Kidney capillary endothelial cell (primary cell): ENCODE measurements at places on chromosomes 2 and 18.

DNA sequence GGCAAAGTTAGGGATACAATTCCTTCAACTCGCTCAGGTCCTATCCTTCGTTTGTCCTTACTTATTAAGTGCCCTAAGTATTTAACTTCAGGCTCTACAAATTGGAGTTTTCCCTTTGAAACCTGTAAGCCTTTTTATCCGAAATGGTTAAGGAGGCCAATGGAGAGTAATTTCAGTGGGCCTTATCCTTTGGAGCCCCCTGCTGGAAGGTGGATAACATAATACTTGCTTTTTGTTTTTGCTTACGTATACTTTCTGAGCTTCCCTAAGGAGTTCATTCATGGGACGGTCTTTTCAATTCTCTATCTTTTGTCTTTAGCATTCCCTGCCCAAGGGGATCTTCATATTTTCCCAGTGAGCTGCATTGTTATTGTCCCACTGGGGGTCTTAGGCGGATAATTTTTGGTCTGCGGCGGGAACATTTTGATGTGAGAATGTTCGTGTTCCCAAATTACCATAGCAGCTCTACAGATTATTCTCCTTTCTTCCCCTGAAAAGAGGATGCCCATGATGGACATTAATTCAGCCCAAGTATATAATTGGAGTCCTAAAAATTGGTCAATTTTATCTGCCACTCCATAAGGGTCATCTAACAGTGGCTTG, 34.4 kb upstream of the TRAPPC8 start:
- peak; percentile 44 for DNase-seq

- no peak for DNase-seq
Observed at GRCh38 chr2:151299920-151300539, 10.6 kb upstream of the NMI start.

- DNase-seq: no peak
Observed at GRCh38 chr2:216369821-216370220, 2.5 kb downstream of the MARCHF4 start.

GRCh38 chr2:232492236-232492848, 4.7 kb upstream of the ECEL1 start:
- no peak for DNase-seq

GRCh38 chr2:67489396-67489795, 92.3 kb downstream of the ETAA1 start:
- DNase-seq: no peak

DNA sequence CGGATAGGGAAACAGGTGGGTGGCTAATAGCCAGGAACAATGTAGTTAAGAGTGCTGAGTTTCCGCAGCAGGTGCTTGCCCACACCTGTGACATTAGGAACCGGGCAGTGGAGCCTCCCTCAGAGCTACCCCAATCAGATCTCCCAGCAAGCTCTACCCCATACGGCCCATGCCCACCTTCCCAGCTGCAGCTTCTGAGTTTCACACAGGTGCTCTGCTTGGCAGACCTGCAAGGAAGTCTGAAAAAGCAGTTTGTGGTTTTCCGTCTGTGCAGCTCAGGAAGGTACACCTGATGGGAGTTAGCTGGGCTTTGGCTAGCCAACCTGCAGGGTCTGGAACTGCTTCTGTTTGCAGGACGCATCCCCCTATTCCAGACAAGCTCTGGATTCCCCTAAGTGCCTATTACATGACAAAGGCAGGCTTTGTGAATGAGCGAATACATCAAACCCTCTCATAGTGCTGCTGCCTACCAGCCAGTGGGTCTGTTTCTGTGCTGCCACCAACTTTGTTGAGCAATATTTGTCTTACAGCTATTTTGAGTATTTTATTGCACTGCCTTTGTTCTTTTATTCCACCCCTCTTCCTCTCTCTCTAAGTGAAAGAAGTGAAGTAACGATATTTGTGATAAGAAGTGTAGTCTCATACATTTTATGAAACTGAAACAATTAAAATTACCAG, 24.7 kb upstream of the CEP68 start:
- no peak for DNase-seq

GRCh38 chr18:25141399-25141798, 210.6 kb downstream of the ZNF521 start:
- DNase-seq: no peak

- no peak for DNase-seq
Observed at GRCh38 chr2:113361051-113361450, 76.4 kb upstream of the ZNG1B start.

- no peak for DNase-seq
Observed at GRCh38 chr2:101305035-101305434, 3.5 kb downstream of the RNF149 start.

DNA sequence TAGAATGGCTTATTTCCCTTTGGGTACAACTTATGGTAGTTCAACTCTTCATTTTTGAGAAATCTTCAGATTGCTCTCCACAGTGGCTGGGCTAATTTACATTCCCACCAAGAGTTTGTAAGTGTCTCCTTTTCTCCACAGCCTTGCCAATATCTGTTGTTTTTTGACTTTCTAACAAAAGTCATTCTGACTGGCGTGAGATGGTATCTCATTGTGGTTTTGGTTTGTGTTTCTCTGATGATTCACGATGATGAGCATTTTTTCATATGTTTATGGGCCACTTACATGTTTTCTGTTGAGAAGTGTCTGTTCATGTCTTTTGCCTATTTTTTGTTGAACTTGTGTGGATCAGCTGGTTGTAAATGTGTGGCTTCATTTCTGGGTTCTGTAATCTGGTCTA, 871.0 kb downstream of the EPHA4 start:
- no peak for DNase-seq
